ENCODE measurements at places on chromosomes 11 and 22. TPM values are rescaled to one million over a fixed set of nuclear protein-coding genes. Genes with fewer than 3 reads are reported as not detected.
A peak's percentile ranks its signal among the peaks of the same experiment; 100 is the strongest.

DNA sequence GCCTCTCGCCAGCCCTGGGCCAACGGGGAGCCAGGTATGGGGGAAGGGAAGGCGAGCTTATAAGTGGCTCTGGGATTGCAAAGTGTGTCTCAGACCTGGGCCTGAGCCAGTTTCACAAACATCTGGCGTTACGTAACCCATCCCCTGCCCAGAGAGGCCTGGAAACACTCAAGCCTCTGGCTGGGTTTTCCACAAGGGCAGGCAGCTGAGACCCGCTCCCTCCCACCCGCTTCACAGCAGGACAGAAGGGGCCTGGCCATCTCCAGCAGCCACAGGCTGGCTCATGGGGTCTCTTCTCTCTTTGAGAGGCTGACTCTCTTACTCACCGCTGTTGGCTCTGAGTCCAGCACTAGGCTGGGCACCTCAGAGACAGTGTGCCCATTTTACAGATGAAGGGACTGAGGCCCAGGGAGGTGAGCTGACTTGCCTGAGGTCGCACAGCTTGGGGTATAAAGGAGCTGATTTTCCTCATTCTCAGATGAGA lies 44.5 kb downstream of the TRIOBP start:
- no peaks in the 10 kb centered on the region for H3K27me3 ChIP-seq
- DNase-seq = no peak
- H3K36me3 ChIP-seq = no peaks in the 10 kb centered on the region
- no peak overlapping the region for H3K27ac ChIP-seq

DNA sequence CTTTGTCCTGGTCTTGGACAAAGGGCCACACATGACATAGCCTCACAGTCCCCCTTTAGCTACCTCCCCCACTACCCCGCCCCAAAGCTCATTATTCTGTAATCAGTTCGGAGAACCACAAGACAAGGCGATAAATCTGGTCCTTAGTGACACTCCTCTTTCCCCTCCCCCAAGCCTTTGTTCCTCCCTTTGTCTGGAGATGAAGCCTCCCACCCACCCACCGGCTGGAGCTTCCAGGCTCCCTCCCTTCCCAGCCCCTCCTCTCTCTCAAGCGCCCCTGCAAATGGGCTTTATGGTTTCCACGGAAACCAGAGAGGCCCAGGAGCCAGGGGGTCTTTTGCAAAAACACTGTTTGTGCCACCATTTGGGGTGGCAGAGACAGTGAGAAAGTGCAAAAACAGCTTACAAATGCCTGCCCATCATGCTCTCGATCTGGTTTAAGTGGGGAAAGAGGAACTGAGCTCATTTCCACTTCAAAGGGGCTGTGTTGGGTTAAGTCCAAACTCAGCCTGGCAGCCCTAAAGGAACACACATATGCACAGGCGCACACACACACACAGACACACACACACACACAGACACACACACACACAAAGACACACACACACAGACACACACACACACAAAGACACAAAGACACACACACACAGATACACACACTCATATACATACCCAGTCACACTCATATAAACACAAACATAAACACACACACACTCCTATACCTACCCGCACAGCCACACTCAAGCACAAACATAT lies 23.5 kb downstream of the APLNR start:
- no peaks in the 10 kb centered on the region for H3K4me1 ChIP-seq
- no peaks in the 10 kb centered on the region for H3K36me3 ChIP-seq
- no peak overlapping the region for H3K27ac ChIP-seq
- no peak overlapping the region for H3K4me3 ChIP-seq
- peaks cover 2% of the 10 kb centered on the region for H3K27me3 ChIP-seq

DNA sequence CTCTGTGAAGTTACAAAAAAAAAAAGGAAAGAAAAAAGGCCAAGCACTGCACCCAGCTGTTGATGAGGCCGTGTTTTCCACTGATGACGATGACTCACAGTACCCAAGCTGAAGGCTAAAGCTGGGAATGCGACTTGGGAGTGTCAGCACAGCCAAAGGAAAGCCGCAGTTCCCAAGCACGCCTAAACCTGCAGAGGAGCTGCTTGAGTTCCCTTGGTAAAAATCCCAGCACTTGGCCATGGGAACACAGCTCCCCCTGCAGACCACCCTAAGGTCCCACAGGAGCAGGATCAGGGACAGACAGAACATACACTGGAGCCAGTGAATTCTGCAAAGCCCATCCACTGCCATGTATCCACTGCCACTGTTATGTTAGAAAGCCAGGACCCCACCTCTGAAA lies 39.9 kb downstream of the SERGEF start:
- H3K4me1 ChIP-seq = no peaks in the 10 kb centered on the region
- H3K4me3 ChIP-seq = no peak overlapping the region
- peak; percentile 12 for DNase-seq
- H3K27ac ChIP-seq = no peak overlapping the region

- no peaks in the 10 kb centered on the region for H3K27me3 ChIP-seq
- H3K27ac ChIP-seq = no peak overlapping the region
- no peaks in the 10 kb centered on the region for H3K36me3 ChIP-seq
- H3K4me1 ChIP-seq = no peaks in the 10 kb centered on the region
- H3K4me3 ChIP-seq = no peak overlapping the region
Observed at GRCh38 chr22:36225333-36225922, 13.9 kb downstream of the APOL2 start.

- DNase-seq = no peak
- no peak overlapping the region for H3K4me3 ChIP-seq
- no peaks in the 10 kb centered on the region for H3K27me3 ChIP-seq
- no peak overlapping the region for H3K27ac ChIP-seq
Observed at GRCh38 chr11:94140154-94140655, 11.6 kb downstream of the PANX1 start.

- peaks cover 11% of the 10 kb centered on the region for H3K4me1 ChIP-seq
- no peaks in the 10 kb centered on the region for H3K27me3 ChIP-seq
- H3K36me3 ChIP-seq = peaks cover 12% of the 10 kb centered on the region
- peak overlapping the region; percentile 100 for H3K4me3 ChIP-seq
- DNase-seq = peak; percentile 33
Observed at GRCh38 chr11:45918331-45918941, 759 bp upstream of the PEX16 start.

DNA sequence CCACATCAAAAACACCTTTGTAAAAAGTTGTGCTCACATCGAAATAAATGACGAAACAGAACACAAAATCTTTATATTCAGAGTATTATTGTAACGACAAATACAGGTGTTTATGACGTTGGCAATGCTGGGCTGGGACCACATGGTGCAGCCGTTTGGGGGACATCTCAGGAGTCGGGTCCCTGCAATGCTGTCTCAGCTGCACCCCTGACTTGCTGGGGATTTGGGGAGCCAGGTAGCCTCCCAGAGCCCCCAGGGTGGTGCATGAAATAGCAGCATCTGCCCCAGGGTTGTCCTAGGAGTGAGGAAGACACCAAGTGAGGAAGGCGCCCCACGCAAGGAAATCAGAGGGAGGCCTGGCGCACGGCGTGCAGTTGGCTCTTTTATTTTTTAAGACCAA lies 1526.8 kb downstream of the BRD1 start:
- H3K27ac ChIP-seq = no peak overlapping the region
- H3K36me3 ChIP-seq = no peaks in the 10 kb centered on the region
- DNase-seq = no peak
- H3K4me3 ChIP-seq = no peak overlapping the region

DNA sequence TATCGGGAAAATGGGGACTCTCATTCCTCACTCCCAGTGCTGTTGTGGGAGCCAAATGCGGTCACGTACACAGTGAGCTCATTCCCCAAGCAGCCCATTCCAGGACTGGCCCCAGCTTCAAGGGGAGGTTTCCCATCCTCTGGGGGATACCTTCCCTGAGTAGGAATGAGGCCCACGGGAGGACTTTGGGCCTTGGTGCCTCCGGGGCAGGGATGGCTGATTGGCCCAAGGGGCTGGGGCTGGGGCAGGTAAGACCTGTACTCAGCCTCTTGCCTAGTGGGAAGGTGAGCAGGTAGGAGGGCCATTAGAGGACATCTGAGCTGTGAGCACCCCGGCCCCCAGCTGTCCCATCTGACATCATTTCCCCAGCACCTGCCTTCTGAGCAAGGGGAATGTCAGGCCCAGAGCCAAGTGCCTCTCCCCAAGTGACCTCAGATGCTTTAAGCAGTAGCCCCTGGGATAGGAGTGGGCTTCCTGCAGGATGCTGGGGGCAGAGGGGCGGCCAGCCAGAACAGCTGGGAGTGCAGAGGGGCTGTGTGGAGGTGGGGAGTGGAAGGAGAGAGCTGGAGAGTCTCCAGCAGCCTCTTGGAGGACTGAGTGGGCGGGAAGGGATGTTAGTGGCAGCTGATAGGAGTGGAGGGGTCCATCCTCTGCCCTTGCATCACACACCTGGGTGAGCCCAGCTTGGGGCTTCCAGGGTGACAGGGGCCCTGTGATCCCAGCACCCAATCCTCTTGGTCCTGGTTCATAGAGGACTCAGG lies 58.4 kb downstream of the CD82 start:
- no peaks in the 10 kb centered on the region for H3K36me3 ChIP-seq
- no peak for DNase-seq
- no peak overlapping the region for H3K4me3 ChIP-seq
- no peak overlapping the region for H3K27ac ChIP-seq
- no peaks in the 10 kb centered on the region for H3K4me1 ChIP-seq

- H3K4me1 ChIP-seq = peaks cover 12% of the 10 kb centered on the region
- no peaks in the 10 kb centered on the region for H3K36me3 ChIP-seq
- no peaks in the 10 kb centered on the region for H3K27me3 ChIP-seq
Observed at GRCh38 chr22:21856868-21857267, 10.6 kb downstream of the MAPK1 start.

GRCh38 chr22:38872172-38872830 lies at the start of gene CBX6:
Gene CBX6, minus strand, starts transcription at chr22:38872216. Its CDS starts 26 bp downstream, at chr22:38872190.
- H3K27ac ChIP-seq = peak within 1 kb of the TSS; percentile 83
- H3K27me3 ChIP-seq = no peaks in the 10 kb centered on the region
- DNase-seq = no peak
- peak within 1 kb of the TSS; percentile 74 for H3K4me3 ChIP-seq
- H3K36me3 ChIP-seq = no peaks in the 10 kb centered on the region

DNA sequence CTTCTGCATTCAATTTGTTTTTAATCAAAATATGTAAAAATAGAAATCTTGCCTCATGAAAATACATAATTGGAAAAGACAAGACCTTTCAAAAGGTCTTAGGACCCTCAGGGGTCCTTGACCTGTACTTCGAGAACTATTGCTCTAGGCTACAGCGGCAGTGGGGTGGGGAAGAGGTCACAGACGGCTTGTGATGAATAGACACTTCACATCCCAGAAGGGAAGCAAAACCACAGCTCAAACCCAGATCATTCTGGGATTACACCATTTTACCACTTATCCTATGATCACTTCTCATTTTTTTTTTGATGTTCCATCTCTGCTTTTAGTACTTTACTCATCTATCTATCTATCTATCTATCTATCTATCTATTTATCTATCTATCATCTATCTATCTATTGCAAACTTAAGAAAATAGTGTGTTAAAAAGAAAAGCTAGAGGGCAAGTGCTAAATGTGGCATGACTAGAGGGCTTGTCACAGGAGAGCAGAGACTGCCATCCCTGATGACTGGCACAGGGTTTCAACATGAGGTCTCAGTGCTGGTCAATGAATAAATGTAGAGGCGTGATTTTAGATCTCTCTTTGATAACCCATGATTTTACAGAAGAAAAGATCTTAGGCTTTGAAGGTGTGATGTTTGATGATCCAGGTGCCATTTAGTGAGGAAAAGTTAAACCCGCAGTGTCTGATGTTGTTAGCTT lies 37.1 kb downstream of the RNF141 start:
- DNase-seq = no peak
- H3K4me3 ChIP-seq = no peak overlapping the region
- H3K36me3 ChIP-seq = no peaks in the 10 kb centered on the region
- no peak overlapping the region for H3K27ac ChIP-seq

DNA sequence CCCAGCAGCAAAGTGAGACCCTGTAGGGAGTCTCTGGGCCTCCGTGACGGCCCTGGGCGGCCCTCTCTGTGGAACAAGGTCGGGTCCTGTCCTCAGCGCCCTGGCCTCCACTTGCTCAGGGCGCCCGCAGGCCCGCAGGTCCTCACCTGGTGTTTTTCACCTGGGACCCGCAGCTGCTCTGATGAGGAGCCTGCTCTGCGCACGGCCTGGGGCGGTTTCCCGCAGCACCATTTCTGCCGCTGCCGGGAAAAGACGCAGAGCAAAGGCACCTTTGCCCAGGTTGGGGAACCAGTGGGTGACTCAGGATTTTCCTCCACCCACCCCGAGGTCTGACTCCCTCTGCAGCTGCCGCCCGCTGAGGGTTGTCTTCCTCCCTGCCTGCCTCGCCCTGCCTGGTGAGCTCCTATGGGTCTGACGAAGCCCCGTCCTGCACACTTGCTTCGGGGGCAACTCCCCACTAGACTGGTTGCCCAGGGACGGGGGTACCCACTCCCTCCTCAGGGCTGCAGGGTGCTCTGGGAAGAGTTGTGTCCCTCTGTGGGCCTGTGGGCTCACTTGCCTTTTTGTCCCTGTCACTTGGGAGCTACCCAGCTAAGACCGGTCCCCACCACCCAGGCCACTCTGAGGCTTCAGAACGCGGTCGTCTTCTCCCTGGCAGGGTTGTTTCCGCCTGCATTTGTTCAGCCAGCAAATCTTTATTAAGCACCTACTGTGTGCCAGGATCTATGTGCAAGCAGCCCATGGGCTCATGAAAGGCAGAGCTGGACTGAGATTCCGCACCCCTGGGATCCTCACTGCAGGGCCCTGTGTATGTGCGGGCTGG lies 89.5 kb downstream of the KCNQ1 start:
- no peaks in the 10 kb centered on the region for H3K27me3 ChIP-seq
- no peaks in the 10 kb centered on the region for H3K36me3 ChIP-seq

- no peak for DNase-seq
- H3K27ac ChIP-seq = no peak overlapping the region
- H3K27me3 ChIP-seq = peaks cover 7% of the 10 kb centered on the region
- no peaks in the 10 kb centered on the region for H3K4me1 ChIP-seq
- no peak overlapping the region for H3K4me3 ChIP-seq
Observed at GRCh38 chr11:57235761-57236703, 1.0 kb downstream of the APLNR start.

SLC16A8 gene
- total RNA-seq = not detected

OR5P2 gene
- not detected for total RNA-seq

ESAM gene
- 1.6 TPM for total RNA-seq

APOBEC3F gene
- total RNA-seq = 7.7 TPM

ANGPTL5 gene
- total RNA-seq = not detected

MAP6 gene
- 0.21 TPM for total RNA-seq

SLC22A9 gene
- not detected for total RNA-seq

OR9I1 gene
- not detected for total RNA-seq

Measured in Panc1 (cell line).